ENCODE measurements at places on chromosomes 7 and 10.

DNA sequence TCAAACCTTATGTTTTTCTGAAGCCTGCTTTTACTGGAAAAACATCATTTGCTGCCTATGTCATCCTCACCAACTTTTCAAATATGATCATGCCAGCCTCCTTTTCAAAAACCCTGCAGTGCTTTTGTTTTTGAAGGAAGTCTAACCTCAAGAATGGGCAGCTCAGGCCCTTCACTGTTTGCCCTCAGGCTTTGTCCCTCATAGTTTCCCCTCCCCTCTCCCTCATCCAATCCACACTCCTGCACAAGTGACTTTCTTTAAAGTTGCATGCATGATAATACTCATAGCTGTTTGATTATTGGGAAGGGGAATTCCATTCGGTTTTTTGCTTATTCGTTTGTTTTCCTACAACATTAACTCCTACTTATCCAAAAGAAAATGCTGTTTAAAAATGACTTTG lies 219.4 kb downstream of the SEMA3E start:
- no peak for DNase-seq

DNA sequence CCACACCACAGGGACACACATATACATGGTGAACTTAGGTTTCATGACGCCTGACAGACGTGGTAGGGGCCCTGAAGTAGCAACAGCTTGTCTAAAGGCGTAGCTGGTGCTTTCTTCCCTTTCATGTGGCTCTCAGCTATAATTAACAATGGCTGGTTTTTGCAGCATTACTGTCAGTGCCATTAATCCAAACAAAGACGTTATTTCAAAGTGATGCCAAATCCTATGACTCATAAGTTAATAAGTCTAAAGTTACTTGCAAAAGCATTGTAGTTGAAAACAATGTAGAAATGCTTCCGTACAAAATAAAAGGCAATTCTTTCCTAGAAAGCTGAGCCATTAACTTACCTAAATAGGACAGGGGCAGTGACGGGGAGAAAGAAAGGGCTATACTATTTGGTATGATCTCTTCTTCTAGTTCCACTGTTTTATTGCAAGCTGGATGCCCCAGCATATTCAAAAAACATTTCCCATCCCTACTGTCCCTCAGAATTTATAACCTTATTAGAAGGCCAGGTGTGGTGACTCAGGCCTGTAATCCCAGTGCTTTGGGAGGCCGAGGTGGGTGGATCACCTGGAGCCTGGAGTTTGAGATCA lies 105.4 kb downstream of the ODAD2 start:
- no peak for DNase-seq

DNA sequence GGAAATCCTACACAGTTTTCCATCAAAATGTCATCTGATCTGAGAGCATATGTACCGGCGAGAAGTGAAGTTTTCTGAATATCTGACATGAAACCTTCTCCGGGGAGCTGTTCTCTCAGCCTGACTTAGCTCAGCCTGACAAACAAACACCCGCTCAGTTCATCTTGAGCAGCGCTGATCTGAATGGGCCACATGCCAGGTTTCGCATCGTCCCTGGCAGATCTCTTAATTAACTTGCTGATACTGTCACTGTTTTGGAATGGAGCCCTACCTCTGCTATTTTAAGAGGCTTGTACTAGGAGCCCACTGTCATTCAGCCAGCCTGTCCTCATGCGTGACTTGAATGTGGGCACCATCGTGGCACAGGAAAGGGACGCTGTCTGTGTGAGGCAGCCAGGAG lies 109.2 kb downstream of the STRA8 start:
- peak; percentile 53 for DNase-seq

DNA sequence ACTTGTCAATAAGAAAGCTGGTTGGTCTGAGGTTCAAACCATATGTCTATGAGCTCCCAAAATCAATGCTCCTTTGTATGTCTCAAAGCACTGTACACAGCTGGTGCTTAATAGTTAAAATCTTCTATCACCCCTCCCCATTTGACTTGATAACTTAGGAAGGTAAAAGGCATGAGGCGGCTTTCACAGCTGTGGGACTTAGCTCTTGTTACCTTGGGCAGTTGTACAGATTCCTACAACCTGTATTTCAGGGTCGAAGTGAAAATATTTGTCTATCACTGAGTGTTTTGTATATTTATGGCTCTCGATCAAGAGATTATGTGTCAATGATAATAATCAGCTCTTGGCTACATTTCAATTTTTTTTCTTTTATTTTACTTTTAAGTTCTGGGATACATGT lies 992 bp upstream of the KIFBP start:
- DNase-seq: no peak

DNA sequence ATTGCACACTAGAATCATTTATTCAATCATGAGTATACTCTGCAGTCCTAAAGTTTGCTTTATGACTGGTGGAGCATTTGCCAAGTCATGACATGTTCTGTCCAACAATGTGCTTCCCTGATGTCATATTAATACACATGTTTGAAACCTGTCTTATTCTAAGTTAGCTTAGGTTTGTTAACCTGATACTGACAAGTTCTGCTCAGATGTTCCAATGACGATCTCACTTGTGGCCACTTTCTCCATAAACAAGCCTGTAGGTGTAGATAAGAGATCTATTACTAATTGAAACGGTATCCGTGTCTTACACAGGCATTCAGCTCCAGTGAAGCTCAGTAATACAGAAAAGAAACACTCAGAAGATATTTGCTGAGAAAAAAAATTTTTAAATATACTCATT lies 64.9 kb downstream of the GPR37 start:
- no peak for DNase-seq

DNA sequence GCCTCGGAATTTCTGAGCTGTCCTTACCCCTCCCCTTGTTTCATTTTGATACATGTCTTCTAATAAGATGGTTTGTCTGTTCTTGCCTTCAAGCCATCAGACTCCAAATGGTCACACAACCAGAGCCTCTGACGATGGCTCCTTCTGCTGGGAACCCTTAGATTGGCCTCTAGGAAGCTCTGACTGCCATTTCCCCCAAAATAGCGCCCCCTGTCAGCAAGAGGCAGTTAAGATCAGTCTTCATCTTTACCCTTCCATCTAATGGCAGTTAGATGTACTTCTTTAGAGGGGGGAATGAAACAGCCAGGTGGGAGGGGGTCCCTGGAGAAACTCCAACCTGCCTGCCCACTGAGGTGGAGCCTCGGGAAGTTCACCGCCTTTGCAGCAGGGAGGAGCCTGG lies 85.8 kb upstream of the GPR22 start:
- DNase-seq: no peak

DNA sequence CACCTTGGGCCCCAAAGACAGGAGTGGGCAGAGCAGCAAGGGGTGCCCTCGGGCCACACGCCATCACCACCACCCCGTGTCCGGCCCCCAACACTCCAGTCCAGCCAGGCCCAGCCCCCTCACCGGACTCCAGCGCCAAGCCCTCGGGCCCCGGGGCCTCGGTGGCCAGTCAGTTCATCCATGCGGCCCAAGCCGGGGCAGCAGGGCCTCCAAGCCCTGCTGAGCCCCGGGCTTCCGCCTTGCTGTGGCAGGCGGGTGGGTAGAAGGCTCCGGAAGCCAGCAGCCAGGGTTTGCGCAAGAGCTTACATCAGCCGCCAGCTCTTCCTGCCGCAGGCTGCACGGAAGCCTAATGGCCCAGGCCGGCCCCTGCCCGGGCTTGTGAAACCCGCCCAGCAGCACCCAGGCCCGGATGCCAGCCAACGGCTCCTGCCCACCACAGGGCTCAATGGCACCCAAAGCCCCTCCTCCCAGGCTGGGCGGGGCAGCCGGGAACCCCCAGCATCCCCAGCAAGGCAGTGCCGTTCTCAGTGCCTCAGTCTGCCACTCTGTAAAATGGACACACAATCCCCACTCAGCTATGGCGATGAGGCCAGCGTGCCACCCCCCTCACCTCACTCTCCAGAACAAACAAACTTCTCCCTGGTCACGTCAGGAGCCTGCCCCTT lies 26.5 kb downstream of the TNRC18 start:
- no peak for DNase-seq

GRCh38 chr10:57706576-57707299 lies 561.0 kb downstream of the IPMK start:
- no peak for DNase-seq

- no peak for DNase-seq
These were observed 34.6 kb upstream of the SLC35G1 start for GRCh38 chr10:93859049-93859655.
